ENCODE measurements at places on chromosomes 2 and 18. TPM values are rescaled to one million over a fixed set of nuclear protein-coding genes. Genes with fewer than 3 reads are reported as not detected.

The C1GALT1C1L gene
- total RNA-seq, result 0.16 TPM

The FHL2 gene
- total RNA-seq, result 39.0 TPM

The LBX2 gene
- 0.32 TPM for total RNA-seq

The MAL gene
- 382 TPM for total RNA-seq

- no peak for ATAC-seq
Observed at GRCh38 chr2:37026050-37026449, 58.1 kb downstream of the HEATR5B start.

GRCh38 chr2:101267671-101268656 is 15.3 kb downstream of the CNOT11 start:
- no peak for ATAC-seq
